Stimulated activated CD4-positive, alpha-beta T cell treated with anti-CD3 and anti-CD28 coated beads, Interleukin-1b, Interleukin-23, amount 100 ng/mL, for 4 hours (primary cell): ENCODE measurements at places on chromosomes 7 and 10.

- no peak for DNase-seq
These were observed 259.2 kb downstream of the TNS3 start for GRCh38 chr7:47322731-47323130.

GRCh38 chr7:32091608-32092210, 21.5 kb upstream of the PDE1C start:
- no peak for DNase-seq

DNA sequence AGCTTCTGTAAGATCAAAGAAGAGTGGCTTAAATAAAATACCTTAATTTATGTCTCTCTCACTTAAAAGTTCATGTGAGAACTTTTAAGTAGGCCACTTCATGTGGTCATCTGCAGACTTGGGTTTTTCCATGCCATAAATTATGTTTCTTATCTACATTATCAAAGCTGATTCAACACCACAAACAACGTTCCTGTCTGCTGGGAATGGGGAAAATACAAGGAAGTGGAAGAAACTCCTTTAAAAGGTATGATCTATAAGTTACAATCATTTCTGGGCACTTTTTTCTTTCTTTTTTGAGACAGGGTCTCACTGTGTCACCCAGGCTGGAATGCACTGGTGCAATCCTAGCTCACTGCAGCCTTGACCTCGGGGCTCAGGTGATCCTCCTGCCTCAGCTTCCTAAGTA, 16.9 kb upstream of the OTUD1 start:
- DNase-seq = no peak

GRCh38 chr10:61342858-61343572, 110.2 kb downstream of the TMEM26 start:
- no peak for DNase-seq

DNA sequence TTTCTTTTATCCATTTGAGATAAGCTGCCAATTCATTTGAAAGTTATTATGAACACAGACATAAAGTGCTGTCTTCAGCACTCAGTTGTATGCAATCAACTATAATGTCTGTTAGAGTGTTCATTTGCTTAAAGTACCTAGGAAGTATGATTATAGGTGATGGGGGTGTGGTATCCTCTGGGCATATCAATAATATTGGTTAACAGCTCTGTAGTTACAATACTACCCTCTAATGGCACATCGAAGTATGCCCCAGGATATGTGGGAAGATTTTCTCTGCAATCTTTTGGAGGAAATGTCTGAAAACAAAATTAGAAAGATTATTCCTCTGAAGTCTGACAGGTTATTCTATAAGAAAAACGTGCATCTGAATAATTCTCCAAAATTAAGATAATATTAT, 429.7 kb downstream of the ARL4A start:
- DNase-seq = no peak

GRCh38 chr7:22488643-22489462, 11.1 kb downstream of the STEAP1B start:
- peak; percentile 32 for DNase-seq

DNA sequence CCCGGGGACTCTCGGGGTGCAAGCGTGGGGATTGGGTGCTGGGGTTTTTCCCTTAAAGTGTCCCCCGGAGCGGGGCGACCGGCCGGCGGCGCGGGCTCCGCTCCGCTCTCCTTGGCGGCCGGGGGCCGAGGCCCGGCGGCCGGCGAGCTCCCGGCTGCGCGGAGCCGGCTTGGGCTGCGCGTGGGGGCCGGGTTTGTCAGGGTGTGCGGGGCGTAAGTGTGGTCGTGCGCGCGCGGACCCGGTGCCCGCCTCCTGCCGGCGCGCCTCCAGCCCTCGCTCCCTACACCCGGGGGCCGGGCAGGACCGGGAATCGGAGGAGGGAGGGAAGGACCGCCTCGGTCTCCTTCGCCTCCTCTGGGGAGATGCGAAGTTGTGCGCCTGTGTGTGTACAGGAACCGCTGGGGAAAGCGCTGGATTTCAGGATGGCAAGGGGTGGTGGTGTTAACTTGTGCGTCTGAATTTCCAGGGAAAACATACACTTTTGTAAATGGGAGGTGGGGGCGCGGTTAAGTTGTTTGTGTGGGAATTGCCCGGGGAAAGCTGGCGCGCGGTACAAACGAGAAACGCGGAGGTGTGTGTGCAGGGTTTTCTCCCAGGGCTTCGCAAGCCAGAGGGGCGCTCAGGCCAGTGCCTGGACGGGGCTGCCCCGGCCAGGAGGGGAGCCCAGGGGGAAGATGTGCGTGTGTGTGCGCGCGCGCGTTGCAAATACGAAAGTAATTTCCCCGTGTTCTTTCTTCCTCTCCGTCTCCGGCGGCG, 737 bp downstream of the ZMIZ1 start:
- DNase-seq = peak; percentile 39

GRCh38 chr7:9201928-9202327, 768.5 kb downstream of the NXPH1 start:
- no peak for DNase-seq

- no peak for DNase-seq
These were observed 48.7 kb downstream of the UPF2 start for GRCh38 chr10:11993834-11994468.

GRCh38 chr7:151885202-151885580, 8.3 kb upstream of the PRKAG2 start:
- DNase-seq = no peak

DNA sequence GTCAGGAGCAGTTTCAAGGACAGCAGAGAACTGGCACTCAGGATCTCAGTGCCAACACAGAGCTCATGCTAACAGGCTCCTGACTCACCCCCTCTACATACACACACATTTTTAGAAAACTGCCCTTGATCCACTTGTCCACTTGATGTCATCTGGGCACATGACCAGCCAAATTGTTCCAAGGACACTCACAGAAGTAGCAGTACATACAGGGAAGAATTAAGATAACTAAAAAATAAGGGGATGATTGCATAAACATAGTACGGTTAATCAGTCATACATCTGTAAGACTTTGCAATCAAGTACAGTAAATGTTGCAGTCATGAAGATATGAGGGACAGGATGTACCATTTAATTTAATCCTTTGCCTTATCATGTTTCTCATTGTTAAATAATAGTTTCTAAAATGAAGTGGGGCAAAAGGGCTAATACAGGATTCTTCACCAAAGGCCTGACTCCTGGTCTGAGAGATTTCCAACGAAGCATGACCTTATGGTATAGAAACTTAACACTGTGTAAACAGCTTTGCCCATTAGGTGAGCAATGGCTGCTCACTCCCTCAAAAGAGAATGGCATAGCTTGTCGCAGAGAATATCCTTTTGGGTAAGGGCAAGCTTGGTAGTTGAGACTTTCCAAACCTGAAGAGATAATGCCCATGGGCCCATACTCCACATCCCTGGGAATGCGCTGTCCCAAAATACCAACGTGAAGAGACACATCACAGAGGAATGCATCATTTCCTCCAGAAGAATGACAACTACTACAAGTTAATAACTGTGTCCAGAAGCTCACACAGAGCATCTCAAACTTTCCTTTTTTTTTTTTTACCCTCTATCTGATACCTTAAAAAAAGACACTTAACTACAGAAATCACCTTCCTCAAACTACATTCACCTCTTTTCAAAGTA, 94.1 kb downstream of the ARMH3 start:
- DNase-seq = no peak

- no peak for DNase-seq
These were observed 41.7 kb upstream of the NRF1 start for GRCh38 chr7:129569811-129570215.

DNA sequence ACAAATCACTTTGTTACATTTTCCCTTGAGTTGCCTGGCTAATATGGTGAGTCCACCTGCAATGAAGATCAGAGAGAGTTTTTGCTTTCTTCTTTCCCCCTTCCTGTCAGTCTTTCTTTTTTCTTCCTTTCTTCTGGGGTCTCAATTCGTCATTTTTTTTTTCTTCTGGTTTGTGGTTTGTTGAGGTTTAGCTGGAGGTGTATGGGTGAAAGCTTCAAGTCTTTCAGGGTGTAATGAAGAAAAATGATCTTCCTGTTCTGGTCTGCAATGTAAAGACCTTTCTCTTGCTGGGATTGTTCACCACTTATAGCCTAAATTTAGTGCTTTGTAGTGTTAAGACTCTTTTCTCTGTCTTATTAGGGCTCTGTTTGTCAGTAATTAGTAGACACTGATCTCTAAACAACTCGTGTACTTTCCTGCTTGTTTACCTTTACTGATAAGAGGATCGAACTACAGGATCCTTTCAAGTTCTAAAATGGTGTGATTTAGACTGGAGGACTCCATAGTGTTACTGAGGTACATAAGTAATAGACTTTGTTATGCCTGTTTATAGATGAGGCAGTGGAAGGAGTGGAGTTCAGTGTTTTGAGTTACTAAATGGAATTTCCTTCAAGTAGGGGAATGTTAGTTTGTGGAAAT, 129.1 kb downstream of the SUGCT start:
- DNase-seq = no peak

GRCh38 chr10:10132009-10132408, 885.7 kb upstream of the CELF2 start:
- no peak for DNase-seq

DNA sequence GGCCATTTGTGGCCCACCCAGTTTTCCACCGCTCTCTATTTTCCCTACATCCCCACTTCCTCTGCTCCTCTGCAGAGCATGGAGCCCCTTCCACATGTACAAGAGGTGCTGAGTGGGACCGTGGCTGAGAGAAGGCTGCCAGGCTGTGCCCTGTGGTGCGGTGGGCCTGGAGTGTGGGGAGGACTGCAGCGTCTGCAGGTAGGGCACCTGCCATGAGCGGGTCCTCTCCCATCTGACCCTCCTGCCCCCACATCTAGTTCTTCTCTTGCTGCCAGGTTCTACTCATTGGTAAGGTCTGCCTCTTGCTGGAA, 145.6 kb upstream of the FAM20C start:
- no peak for DNase-seq

GRCh38 chr7:2093215-2093842, 139.4 kb downstream of the MAD1L1 start:
- no peak for DNase-seq

DNA sequence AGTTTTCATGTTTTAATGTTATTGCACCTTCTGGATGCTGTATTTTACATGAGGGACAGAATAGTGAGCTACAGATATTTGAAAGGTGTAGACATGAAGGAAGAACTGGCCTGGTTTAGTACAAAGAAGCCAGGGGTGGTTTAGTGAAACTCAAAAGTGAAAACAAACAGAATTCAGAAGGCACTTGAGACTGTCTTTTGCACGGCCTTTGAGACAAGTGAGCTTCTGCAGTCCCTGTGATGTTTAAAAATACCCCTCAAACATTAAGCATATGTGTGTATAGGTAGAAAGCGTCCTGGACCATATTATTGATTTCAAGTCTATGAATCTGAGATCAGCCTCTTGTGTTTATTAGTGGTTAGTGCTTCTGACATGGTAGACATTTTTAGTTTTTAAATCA, 118.9 kb downstream of the CDK14 start:
- no peak for DNase-seq

DNA sequence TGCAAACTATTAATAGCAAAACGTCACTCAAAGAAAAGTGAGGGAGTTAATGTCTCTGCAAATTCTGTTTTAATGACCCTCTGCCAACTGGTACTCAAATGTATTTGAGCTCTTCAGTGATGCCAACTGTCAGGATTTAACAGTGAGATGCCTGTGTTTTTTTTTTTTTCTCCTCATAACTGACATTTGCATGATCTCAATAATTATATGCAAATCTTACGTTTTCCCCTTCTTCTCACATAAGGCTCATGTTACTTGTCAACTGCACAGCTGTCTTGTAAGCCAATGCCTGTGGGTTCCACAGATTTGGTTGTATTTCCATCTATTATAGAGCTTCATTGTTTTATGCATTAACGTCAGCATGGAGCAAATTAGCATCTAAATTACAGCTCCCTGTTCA, 38.2 kb downstream of the PPP1R3A start:
- no peak for DNase-seq

DNA sequence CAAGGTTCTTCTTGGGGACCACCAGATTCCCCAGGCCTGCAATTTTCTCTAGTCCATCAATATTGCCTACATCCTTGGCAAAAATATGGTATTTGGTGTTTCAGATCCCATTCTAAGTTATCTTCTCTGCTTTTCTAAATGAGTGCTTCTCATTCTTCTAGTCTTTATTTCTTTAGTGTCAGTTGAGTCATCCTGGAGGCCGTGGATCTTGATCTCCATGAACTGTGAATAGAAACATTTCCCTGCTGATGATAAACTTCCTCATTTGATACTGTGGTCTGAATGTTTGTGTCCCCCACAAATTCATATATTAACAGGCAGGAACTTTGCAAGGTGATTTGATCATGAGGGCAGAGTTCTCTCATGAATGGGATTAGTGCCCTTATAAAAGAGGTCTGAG, 779.3 kb downstream of the INHBA start:
- no peak for DNase-seq

DNA sequence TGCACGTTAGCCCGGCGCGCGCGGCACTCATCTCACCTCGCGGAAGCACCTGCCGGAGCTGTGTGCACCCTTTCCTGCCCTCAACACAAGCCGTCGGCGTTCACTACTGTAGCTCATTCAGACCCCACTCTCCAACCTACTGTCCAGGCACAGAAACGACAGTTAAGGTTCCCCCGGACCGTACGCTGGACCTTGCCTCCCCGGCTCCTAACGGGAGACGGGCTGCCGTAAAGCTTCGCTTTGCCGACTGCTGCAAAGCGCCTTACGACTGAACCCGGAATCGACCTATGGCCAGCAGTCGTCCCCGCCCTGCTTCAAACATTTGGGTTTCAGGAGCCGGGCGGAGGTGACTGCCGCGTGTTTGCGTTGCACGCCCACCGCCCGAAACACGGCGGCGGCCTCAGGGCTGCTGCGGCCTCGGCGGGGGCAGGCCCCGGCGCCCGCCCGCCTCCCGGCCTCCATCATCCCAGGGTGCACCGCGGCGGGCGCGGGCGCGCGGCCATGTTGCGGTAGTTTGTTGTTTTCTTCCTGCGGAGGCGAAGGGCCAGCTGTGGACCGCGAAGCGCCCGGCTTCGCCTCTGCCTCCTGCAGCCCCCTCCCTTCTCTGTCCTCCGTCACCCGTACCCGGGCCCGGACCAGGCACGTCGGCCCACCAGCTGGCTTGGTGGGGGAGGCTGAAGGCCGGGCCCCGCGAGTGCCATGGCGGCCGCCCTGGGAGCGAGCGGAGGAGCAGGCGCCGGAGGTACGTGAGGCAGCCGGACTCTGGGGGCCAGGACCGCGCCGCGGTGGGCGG, at the start of gene RBM33:
TSS of gene RBM33 (plus strand) at position 484 of the 793 bp plus-strand sequence. CDS start at position 700, 216 bp downstream.
- peak; percentile 74 for DNase-seq

DNA sequence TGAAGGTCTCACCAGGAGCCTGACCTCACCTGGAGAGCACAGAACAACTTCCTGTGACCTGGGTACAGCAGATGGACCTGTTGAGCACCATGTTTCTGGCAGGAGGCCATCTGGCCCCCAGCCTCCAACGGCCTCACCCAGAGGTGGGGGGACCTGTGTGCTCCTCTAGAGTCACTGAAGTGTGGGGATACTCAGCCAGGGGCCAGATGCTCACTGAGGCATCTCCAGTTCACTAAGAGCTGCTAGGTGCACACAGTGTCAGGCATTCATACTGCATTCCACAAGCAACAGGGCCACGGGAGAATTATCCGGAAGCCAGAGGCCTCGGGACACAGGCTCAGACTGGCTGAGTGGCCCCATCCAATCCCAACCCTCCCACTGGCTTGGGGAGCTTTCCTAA, 161.4 kb downstream of the TCERG1L start:
- no peak for DNase-seq
